ENCODE measurements at places on chromosomes 4 and X.

DNA sequence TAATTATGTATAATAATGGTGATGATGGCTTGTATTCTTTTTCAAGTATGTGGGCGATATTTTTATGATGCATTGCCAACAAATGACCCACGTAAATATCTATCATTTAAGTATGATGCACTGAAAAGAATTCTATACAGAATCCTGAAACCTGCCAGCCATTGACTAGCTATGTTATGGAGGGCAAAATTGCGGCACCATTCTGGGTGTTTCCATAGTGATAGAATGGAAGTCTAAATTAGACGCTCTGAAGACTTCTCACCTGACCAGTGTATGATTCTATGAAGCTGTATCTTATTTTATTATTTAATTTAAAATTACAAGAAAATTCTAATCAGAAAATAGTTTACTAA lies 677 bp upstream of the CENPC start:
- no peak for DNase-seq

- DNase-seq: no peak
Observed at GRCh38 chrX:9088896-9089295, 55.0 kb upstream of the FAM9B start.

DNA sequence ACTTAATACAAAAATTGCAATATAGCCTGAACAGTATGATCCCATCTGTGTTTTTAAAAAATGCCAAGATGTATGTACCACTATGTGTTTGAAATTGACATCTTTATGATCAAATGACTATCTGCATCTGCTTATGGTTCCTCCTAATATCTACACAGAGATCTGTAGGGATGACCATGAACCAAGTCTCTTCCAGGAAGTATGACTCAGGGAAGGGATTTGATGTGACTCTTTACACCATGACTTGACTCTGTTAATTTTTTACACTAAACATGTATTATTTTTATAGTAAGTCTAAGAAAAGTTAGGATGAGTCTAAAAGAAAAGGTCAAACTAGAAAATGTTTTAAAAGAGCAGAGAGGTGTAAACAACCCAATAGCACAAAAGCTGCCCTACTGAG lies 164.0 kb downstream of the SH3KBP1 start:
- DNase-seq: no peak

DNA sequence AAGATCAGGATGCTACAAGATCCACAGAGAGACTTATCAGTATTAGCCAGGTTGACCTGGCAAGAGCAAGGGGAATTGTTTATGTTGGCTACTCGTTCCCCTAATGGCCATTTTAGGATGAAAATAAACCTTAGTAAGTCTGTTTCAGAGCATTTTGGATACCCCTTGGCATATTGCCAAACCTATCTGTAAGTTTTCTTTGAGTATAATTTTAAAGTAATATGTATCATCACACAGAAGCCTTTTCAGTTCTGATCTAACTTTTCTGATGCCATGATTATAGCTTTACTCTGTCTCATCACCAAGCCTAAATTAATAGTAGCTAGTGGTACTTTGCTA lies 99.7 kb downstream of the TSPAN7 start:
- DNase-seq: no peak

DNA sequence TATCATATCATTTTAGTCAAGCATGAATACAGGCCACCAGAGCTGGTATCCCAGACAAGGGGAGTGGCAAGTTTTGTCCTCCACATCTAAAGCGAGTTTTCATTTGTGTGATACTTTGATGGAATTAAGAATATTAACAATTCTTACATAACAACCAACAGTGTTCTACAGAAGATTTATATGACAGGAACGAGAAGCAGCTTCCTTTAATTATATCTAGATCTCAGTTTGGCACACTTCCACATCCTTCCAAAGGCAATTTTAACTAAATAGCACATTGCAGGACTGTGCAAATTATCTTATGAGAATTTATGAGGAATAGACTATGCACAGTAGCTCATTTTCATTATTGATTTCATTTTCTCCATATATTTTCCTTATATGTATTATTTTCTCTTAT lies 121.2 kb upstream of the GUCY1A1 start:
- no peak for DNase-seq

- DNase-seq: no peak
Observed at GRCh38 chrX:44043496-44043895, 70.3 kb upstream of the NDP start.

DNA sequence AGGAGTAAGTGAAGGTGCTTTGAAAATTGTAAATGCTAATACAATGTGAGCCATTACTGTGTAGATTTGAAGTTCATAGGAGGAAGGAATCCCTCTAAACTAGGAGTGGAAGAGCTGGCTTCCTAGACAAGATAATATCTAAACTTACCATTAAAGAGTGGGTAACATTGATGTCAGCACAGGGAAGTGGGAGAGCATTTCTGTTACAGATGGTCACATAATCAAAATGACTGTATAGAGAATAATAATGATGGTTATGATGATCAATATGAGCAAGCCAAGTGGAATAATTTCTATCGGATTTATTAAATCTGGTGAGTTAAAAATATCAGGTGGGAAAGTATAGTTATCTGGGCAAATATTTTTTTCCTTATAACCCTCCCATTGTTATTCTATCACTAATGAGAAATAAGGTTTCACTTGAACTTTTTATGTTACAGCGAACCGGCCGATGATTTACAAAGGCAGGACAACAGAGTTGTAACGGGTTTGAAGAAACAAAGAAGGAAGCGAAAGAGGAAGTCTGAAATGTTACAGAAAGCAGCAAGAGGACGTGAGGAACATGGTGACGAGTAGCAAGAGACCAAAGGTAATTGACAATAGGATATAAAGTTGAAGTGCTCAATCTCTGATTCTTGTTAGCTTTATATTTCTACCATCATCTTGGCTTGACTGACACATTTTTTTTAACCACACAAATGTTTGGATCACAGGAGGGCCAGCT lies 43.5 kb downstream of the FMR1NB start:
- DNase-seq: no peak

DNA sequence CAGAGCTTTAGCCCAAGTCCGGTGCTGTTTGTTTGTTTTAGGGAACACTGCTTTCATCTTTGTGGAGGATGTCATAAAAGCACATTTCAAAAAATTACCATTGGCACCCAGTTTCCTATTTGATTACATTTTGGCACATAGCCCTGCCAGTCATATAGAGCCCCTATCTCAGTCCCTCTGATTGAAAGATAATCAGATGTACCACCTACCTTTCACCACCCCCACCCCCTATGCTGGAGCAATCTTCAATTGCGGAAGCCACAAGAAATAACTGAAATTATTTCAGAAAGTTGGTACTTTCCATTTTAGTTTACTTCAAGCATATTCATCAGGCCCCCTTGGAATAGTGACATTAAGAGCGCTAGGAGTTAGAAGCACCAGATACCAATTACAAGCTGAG lies 136.7 kb upstream of the RPL34 start:
- DNase-seq: no peak

- no peak for DNase-seq
Observed at GRCh38 chrX:24248042-24248441, 65.8 kb downstream of the SUPT20HL2 start.

DNA sequence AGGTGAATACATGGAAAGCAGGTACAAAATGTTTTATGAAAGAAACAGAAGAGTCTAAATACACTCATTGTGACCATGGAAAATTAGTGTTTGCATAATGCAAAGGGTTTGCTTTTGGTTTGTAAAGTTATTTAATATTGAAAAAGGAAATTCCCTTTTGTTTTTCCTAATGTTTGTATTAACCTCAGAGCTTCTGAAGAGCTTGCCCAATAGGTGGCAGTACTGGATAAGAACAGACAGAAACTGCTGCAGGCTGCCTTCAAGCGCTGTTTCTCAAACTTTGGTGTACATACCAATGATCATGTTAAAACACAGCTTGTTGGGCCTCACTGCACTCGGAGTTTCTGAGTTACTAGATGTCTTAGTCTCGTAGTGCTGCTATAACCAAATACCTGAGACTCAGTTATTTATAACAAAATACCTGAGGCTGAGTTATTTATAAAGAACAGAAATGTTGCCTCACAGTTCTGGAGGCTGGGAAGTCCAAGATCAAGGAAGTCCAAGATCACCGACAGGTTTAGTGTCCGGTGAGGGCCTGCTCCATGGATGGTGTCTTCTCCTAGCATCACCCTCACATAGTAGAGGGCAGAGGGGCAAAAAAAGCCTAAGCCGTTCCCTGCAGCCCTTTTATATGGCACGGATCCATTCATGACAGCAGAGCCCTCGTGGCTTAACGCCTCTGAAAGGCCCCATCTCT lies 54.2 kb downstream of the SUPT20HL2 start:
- peak; percentile 32 for DNase-seq

DNA sequence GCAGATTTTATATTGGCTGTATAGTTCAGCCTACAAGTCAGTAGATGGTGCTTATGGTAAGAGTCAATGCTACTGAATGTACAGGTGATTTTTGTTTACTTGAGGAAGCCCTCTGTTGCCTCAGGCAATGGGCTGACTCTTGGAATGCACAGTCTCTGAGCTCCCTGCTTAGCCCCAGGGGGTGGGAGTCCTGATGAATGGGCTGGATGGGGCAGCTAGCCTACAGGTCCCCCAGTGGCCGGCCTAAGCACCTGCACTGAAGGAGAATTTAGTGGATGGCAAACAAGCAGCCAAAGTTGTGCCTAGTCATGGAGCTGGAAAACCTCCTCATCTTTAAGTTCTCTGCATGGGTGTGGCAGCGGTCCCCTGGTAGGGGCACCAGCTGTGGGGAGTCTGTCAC lies 101.8 kb upstream of the CXorf51B start:
- DNase-seq: no peak

DNA sequence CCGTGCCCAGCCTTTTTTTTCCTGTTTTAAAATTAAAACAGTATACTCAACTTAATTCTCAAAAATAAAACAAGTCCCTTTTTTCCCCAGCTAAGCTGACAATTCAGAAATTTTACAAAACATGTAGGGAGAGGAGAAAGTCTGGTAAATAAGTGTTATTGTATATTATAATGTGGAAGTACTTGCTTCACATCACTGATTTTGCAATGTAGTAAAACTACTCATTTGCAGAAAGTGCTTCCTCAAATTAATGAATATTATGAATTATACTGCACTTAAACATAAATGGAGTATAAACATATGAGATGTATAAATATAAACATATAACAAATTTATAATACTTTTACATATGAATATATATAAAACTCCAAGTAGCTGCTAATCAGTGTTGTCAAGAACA lies 11.6 kb upstream of the H2AZ1 start:
- DNase-seq: no peak

DNA sequence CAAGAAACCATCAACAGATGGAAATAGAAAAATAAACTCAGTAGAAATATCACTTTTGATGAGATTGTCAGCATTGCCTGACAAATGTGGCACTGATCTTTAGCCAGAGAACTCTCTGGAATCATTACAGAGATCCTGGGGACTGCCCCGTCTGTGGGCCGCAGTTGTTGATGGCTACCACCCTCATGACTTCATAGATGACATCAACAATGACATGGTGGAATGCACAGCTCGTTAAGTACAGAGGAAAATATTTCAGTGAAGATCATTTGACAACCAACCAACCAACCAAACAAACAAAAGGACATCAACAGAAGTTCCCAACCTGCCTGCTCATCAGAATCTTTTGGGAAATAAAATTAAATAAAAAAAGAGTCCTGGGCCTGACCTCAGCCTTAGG lies 132.6 kb downstream of the UCHL1 start:
- no peak for DNase-seq

- DNase-seq: no peak
Observed at GRCh38 chr4:81198609-81199008, 16.4 kb downstream of the PRKG2 start.

- no peak for DNase-seq
Observed at GRCh38 chr4:76987153-76987591, 37.6 kb downstream of the SEPTIN11 start.

- DNase-seq: no peak
Observed at GRCh38 chr4:75950213-75950815, 9.5 kb upstream of the NAAA start.

DNA sequence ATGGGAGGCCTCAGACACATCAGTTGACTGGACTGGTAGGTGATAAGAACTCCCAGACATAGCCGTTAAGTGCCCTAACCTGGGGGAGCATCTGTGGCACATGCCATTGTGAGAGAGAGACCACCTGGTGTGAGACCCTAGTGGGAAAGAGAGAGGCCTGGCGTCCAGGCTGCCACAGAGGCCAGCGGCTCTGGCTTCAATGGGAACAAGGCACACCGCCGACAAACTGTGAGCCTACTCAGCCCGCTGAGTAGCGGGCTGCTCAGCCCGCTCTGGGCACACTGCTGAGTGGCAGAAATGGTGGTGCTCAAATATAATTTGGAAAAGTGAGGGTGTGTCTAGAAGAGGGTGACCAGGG lies 34.0 kb downstream of the PHKA2 start:
- no peak for DNase-seq

DNA sequence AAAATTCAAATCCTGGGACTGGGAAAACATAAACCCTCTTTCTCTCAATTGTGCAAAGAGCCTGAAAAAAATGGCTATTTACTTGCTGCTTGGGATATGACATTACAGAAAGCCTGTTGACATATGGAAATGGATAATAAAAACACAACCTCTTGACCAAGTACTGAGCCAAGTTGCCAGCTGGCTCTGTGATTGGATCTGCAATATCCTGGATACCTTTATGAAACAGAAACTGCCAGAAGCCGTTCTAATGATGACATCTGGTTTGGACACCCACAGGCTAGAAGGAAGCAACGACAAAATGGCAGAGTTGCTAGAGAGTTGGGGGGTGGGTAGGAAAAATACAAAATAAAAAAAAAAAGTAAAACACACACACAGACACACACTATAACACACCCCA lies 481.4 kb downstream of the FAT4 start:
- DNase-seq: no peak

DNA sequence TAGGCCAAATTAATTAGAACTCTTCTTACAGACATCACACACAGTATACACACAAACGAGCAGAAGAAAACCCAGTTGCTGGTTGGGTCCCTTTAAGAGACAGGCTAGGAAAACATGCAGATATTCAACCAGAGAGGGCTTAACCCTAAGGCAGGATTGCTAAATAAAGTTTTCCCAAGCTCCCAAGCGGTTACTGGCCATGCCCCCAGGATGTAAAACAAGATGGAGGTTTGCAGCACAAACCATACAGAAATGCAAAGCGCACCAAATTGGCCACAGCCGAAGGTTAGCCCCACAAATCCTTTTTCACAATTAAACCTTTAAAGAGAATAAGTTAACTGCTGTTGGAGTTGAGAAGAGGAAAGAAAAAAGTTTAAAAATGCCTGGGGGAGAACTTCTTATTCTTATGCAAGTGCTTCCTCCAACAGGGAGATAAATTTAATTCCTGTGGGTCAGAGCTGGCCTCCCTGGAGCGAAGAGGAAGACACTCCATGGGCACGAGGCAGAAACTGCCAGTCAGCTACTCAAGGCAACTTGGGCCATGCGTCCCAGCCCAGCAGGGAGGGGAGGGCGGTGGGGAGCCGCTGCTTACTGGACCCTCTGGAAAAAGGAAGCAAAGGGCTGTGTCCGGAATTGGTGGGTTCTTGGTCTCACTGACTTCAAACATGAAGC lies 167.6 kb upstream of the ARSJ start:
- DNase-seq: no peak

DNA sequence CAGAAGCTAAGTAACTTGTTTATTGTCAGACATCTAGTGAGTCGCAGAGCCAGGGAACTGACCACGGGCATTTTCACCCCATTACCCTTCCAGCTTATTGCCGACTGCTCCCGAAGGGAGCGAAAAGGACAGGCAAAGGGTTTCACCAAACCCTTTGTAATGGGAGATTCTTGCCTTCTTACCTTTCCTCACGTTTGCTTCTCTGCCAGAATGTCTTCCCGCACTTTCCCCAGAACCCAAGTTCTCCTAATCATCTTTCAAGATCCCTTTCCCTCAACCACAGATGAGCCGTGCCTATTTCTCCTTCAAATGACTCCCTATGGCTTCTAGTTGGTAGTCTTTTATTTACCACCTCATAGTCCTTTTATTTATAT lies 520 bp upstream of the SRP72 start:
- DNase-seq: no peak

- no peak for DNase-seq
Observed at GRCh38 chr4:85836588-85837438, 361.9 kb downstream of the ARHGAP24 start.
